ENCODE measurements at places on chromosomes 7 and 10. TPM values are rescaled to one million over a fixed set of nuclear protein-coding genes. Genes with fewer than 3 reads are reported as not detected.

NEUROD6 gene
- not detected for total RNA-seq

GNA12 gene
- total RNA-seq: 40.6 TPM

DNA sequence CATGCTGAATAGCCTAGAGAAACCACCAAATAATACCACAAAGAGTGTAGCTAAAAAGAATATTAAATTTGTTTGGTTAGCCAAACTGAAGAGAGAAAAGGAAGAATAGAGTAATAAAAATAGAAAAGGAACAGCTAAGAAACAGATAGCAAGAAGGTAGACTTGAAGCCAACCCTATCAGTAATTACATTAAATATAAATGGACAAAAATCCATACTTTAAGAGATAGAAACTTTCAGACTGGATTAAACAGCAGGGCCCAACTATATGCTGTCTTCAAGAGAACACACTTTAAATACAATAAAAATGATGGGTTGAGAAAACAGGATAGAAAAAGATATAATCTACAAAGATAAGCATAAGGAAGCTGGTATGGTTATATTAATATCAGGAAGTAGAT, 31.2 kb downstream of the IL2RA start:
- no peak for DNase-seq

GRCh38 chr7:66078067-66078466, 2.4 kb downstream of the ASL start:
- no peak for DNase-seq

- DNase-seq: no peak
These were observed 127.9 kb upstream of the AMPH start for GRCh38 chr7:38759028-38759427.

PRSS37 gene
- not detected for total RNA-seq

HOXA3 gene
- total RNA-seq: 0.35 TPM

GRCh38 chr10:20908391-20908790, 11.3 kb upstream of the NEBL start:
- DNase-seq: no peak

DNA sequence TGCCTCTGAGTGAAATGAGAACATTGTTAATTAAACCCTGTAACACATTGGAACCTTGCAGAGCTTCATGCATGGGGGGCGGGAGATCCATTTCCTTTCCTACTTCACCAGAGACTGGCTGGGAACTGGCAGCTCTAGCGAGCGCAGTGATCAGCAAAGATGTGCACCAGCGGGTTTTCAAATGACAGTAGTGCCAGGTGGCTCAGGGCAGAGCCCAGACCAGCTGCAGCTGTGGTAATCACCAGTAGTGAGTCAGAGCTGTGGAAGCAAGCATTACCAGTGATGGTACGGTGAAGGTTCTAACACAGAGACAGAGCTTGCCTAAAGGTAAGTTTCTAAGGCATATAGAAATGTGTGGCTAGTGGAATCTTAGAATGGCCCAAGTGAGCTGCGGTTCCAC, 1009.7 kb upstream of the CELF2 start:
- no peak for DNase-seq

DNA sequence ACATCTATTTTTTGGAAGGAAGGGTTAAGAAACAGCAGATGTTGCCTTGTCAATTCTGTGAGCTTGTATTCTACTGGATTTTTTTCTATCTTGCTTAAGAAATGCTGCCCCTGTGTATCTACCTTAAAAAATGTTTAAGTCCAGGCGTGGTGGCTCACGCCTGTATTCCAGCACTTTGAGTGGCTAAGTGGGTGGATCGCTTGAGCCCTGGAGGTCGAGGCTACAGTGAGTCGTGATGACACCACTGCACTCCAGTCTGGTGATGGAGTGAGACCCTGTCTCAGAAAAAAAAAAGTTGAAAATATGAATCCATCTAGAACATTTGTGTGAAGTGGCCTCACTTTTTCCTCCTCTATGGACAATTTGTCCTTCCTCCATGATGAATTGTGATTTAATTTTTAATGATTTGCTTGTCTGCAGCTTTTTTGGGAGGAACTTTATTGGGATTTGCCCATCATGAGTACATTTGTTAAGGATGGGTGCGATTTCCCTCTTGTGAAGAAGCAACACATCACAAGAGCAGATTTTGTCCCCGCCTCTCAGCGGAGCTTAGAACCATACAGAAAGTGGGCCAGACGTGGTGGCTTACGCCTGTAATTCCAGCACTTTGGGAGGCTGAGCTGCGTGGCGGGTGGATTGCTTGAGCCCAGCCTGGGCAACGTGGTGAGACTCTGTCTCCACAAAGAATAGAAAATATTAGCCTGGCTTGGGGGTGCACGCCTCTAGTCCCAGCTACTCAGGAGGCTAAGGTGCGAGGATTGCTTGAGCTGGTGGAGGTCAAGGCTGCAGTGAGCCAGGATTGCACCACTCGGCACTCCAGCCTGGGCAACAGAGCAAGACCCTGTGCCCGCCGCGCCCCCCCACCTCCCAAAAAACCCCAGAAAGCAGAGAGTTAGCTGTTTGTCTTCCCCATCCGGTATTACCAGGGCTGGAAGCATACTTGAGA, 57.7 kb downstream of the DNAJB6 start:
- DNase-seq: no peak

- DNase-seq: no peak
These were observed 231.8 kb upstream of the CTBP2 start for GRCh38 chr10:125392154-125392553.

AOC1 gene
- total RNA-seq: not detected

MSS51 gene
- total RNA-seq: 1.8 TPM

DNA sequence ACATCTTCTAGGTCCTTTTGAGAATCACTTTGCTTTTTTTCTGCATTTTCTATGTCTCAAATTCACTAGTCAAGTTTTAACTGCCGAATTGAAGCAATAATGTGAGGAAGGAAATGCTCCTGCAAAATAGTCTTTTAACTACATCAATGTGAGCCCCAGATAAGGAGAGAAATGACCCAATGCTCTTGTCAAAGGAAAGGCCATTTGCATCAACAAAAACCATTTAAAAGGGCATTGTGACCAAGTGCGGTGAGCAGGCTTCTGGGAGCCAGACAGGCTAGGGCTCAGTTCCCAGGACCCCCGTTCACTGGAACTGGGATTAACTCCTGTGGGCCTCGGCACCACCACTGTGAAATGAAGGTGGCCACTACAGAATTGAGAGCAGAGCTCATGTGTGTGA, 127.9 kb upstream of the EEPD1 start:
- DNase-seq: no peak

DNA sequence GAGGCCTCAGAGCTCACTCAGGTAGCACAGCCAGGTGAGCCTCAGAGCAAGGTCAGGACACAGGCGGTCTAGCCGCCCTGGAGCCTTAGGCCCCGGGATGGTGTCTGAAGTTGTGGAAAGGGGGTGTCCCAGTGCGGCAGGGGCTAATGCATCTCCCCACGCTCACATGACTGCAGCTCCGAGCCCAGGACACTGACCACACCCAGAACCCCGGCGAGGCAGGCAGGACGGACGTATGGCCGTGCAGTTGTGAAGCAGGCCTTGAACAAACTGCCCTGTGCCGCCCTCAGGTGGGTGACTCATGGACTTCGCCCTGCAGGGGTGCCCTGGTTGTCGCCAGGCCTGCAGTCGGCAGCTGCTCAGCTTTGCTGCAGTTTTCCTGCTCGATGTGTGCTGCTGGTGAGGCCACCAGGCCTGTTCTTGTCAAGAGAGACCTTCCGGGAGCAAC, 5.0 kb upstream of the PRKAR1B start:
- DNase-seq: peak; percentile 70

LRRC18 gene
- total RNA-seq: not detected

GRCh38 chr10:43122826-43123225, 15.4 kb upstream of the CSGALNACT2 start:
- no peak for DNase-seq

GRCh38 chr10:50577681-50578350, 45.9 kb downstream of the SGMS1 start:
- DNase-seq: no peak

A1CF gene
- total RNA-seq: 0.16 TPM

MMD2 gene
- total RNA-seq: not detected

DNA sequence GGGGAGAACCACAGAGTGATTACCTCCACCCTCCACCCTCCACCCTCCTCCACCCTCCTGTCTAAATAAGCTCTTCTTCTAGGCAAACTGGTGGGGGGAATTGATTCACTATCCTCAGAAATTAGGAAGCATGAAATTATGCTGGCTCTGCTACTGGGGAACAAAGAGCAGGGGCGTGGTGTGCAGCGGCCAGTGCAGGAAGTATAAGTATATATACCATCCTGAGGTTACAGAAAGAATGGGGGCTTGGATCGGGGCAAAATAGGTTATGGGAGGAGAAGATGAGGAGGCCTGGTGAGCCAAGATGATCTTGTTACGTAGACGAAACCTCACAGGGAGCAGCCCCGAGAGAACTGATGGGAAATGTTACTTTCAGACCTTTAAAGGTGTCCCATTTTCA, 49.1 kb downstream of the SYPL1 start:
- DNase-seq: no peak

HMX2 gene
- total RNA-seq: not detected

DNA sequence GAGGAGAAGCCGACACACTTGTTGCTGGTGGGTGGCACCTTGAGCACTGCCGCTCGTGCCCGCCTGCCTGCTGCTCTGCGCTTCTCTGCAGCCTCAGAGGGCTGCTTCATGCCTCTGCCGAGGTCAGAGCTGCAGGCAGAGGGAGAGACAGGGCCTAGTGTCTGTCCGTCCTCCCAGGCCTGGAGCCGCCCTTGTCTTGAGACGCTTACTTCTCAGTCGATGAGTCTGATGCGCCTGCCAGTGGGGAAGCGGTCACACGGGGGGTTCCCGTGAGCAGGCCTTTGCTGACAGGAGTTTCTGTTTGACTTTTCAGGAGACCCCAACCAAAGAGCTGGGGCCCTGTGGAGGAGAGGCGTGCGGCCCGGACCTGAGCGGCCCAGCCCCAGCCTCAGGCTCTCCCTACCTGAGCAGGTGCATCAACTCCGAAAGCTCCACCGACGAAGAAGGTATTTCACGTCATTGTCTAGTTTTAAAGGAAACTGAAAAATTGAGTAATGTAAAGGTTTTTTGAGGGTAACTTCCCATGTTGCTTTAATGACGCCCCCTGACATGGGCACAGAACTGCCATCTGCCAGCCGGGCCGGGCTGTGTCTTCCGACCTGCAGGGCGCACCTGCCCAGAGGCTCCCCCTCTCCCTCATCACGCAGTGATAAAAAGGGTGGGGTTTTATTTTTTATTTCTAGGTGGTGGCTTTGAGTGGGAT, 7.8 kb upstream of the BHLHA15 start:
- no peak for DNase-seq

DNA sequence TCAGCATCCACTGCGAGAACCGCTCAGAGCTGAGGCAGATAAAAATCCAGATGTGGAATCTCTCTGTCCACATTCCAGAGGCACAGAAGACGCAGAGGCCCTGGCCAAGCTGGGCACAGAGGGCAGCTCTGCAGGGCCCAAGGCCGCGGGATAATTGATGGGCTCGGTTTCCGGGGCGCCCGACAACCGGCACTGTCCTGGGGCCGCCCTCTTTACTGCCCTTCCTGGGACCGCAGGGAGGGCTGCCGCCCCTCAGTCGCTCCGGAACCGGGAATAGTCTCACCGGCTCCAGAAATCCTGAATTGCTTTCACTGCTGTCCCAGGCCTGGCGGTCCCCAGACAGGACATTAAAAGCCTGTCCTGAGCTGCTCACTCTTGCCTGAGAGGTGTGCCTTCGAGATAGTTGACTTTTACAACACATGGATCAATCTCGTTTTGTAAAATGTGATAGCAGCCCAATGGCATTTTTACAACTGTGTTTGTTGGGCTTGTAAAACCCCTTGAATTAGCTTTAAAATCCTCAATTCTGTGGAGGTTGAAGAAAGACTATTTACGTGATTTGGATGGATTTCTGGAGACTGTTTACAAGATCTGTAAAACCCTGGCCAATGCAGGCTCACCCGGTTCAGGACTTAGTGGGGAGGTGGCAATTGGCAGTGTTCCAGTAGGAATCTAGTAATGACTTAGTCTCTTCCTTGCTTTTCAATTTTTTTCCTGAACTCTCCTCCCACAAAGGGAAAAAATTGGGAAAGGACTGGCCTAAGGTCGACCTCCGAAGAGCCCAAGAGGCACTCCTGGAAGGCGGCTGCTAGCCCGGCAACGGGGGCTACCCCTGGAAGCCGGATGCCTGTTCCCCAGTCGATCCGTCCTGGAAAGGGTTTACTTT, 1.4 kb upstream of the HOXA6 start:
- no peak for DNase-seq

DNA sequence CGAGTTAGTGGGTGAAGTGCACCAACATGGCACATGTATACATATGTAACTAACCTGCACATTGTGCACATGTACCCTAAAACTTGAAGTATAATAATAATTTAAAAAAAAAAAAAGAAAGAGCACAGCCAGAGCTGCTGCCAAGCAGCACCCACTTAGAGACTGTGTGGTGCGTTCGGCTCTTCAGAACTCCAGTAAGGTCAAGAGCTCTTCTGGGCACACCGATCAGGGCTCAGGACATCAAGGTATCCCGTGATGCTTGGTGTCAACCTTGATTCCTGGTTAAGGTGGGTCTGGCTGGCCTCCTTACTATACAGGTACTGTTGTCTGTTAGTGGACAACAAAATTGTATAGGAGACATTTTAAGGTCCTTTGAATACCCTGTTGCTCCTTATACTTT, 385.7 kb upstream of the AKR1E2 start:
- DNase-seq: no peak

DNA sequence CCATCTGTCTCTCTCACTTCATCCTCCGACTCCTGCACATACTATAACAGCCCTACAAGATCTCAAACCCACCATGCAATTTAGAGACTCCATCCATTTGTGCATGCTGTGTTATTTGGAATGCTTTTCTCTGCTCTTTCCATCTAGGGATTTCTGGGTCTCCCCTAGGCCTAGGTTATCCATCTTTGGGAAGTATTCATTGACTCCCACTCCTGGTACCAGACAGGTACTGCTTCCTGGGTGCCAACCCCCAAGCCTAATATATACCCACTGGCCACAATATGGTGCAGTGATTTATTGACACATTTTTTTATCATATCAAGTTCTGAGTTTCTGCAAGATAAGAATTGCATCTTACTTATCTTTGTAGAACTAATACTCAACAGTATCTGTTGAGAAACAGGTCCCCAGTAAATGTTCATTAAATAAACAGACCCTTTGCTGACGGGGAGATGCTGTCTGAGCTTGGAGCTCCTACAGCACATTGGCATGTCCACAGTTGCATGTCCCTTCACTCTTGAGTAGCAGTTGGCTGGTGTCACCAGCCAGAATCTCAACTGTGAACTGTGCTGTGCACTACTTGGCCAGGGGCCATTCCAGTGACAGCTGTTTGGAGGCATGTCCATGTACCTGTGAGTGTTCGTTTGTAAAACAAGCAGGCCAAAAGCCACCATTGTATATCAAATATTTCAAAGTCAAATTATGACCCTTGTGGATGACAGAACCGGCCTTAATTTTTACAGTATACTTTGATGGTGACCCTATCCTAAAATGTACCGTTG, 223.3 kb upstream of the NFE2L3 start:
- no peak for DNase-seq

GRID2IP gene
- total RNA-seq: not detected

DNA sequence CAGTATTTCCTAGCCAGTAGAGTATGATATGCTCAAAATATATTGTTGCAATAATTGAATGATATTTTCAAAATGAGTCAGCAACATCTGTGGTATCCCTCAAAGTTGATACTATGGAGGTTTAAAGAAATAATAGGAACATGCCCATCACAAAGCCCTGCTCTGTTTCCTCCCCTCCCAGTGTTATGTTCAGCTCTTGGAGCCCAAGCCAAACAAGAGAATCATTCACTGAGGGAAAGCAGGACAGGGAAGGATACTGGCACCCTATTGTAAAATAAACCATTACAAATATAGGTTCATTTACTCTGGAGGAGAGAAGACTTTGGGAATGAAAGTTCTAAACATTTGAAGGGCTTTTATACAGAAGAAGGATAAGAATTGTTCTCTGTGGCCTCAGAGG, 37.6 kb downstream of the SORCS3 start:
- no peak for DNase-seq

C10orf71 gene
- 108 TPM for total RNA-seq
